ENCODE measurements at places on chromosomes 6 and 20. TPM values are rescaled to one million over a fixed set of nuclear protein-coding genes. Genes with fewer than 3 reads are reported as not detected.

The GJA10 gene
- not detected for total RNA-seq

The BPIFB4 gene
- not detected for total RNA-seq

The LY86 gene
- not detected for total RNA-seq

DNA sequence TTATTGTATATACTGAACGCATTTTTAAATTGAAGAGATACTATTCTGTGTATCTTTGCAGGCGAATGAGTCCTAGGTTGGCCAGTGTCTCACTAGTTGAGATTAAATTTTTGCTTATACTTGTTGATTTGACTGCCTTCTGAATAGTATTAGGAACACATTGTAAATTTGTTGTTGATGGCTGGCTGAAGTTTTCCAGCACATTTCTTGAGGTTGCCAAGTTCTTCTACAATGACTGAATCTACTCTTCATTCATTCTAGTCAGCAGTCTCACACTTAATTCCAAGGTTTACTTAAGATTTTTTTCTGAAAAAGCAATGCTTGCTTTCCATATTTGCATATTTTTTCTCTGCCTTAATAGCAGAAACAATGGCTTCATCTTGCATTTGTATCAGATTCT is 151.7 kb downstream of the ZFAND3 start:
- DNase-seq, result no peak

GRCh38 chr6:84411060-84411629 is 183.7 kb upstream of the CEP162 start:
- no peak for DNase-seq

- peak; percentile 30 for DNase-seq
Observed at GRCh38 chr6:27332692-27333641, 20.9 kb upstream of the POM121L2 start.

DNA sequence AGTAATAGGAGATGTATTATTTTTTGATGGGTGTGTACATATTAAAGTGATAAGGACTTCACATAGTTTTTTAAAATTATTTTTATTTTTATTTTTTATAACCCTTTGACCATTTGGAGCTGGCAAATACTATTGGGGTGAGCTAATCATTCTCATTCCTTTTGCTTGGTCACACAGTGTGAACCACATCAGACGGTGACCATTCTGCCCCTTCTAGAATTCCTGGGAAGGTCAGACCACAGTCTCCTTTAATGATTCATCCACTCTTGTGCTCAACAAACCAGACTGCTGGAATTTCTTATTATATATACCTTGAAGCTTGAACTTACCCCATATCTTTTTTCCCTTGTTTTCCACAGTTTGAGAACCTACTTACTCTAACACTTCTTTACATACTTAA is 23.9 kb upstream of the PRL start:
- DNase-seq, result peak; percentile 89

- DNase-seq, result no peak
Observed at GRCh38 chr6:102137859-102138258, 744.4 kb downstream of the GRIK2 start.

DNA sequence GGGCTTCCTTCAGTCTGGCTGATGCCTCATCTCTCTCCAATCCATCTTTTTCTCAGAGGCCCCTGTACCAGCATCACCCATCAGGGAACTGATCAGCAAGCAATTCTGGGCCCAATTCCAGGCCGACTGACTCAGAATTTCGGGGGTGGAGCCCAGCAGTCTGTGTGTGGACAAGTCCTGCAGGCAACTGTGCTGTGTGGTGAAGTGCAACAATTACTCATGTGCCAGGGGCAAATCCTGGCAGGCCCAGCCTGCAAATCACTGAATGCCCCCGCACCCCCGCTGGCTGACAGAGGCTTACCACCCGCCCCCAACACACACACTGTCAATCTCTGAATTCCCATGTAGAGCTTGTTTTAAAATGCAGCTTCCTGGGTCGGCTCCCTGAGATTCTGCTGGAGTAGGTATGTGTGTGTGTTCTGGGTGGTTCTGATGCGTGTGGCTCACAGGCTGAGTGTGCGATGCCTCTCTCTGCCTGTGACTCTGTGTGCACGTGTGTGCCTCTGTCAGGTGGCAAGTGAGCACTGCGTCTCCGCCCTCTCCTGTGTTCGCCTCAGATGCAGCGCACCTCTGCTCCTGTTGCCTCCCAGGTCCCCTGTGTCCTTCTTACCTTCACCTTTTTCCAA is 45.4 kb downstream of the SSR1 start:
- peak; percentile 69 for DNase-seq
